ENCODE measurements at places on chromosomes 5 and 9. TPM values are rescaled to one million over a fixed set of nuclear protein-coding genes. Genes with fewer than 3 reads are reported as not detected.

GABRA6 gene
- total RNA-seq, result not detected

ARSI gene
- total RNA-seq, result 4.8 TPM

C1QTNF2 gene
- 0.10 TPM for total RNA-seq

PLPP7 gene
- total RNA-seq, result 0.52 TPM

WNT8A gene
- not detected for total RNA-seq

Data from mononuclear cell (primary cell).